ENCODE measurements at places on chromosomes 7 and 10.

DNA sequence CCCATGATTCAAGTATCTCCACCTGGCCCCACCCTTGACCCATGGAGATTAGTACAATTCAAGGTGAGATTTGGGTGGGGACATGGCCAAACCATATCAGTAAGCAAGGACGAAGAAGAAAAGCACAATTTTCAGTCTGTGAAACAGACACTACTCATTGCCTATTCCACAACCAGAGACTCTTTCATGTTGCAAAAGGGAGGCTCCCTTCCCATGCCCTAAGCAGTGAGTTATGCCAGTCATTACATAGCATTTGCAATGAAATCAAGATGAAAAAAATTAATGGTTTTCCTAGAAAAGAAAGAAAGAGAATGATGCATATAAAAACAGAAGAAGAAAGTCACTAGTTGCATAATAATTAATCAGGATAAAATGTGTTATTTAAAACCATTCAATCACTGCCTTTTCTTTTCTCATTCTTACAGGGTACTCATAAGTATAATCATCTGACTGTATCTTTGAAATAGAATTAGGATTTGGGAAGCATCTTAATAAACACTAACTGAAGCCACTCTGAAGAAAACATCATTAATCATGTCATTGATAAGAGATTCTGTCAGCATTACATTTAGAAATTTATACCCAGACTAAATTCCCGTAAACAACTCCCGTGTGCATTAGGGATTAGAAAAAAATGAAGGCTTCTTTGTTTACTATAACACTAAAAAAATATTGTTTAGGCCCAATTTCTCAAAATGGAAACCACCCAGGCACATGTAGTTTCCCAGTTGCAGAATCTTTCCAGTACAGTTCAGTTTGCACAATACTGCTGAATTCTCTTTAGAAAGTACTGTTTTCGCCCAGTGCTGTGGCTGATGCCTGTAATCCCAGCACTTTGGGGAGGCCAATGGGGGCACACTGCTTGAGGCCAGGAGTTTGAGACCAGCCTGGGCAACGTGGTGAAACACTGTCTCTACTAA lies 9.1 kb downstream of the PRPS1L1 start:
- no peak for DNase-seq

DNA sequence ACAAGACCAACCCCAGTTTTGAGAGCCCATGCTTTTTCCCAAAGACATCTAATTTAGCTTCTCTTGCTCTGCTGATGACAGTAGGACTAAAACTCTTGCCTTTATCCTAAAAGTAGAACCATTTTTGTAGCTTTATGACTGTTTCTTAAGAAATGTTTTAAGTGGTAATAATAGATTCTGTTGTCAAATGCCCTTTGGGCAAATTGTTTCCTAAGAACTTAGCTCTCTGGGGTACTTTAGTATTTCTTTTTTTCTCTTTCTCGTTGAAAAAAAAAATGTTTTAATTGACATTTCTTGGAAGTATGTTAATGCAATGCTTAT lies 157.4 kb downstream of the ARID5B start:
- DNase-seq, result no peak

DNA sequence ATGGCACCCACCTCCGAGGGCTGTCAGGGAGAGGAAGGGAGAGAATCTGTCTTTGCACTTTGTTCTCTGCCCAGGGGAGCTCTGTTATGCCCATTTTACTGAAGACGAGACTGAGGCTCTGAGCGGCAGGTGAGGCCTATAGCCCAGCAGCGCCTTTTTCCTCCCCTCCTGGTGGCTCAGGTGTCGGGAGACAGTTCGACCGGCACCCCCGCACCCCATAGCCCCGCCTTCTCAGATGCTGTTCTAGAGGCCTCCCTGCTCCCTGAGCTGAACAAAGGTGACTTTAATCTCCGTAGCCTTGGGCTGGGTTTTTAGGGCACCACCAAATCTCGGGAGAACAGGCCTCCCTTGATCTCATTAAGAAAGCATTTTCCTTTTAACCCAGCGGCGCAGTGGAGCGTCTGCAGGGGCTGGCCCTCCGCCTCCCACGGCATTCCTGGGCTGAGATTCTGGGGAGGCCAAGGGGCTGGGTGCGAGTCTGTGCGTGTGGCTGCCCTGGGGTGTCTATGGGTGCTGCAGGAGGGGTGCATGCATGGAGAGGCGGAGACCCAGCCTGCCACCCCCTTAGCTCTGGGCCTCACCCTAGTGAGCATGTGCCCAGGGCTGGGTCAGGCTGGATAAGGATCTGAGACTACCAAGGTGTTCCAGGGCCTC lies 3.3 kb downstream of the LFNG start:
- peak; percentile 42 for DNase-seq

- no peak for DNase-seq
Observed at GRCh38 chr7:156638443-156639077, 2.0 kb upstream of the RNF32 start.

- peak; percentile 70 for DNase-seq
Observed at GRCh38 chr7:36749282-36749960, 25.1 kb upstream of the AOAH start.

GRCh38 chr10:8404721-8405120 lies 350.2 kb downstream of the GATA3 start:
- DNase-seq, result no peak

DNA sequence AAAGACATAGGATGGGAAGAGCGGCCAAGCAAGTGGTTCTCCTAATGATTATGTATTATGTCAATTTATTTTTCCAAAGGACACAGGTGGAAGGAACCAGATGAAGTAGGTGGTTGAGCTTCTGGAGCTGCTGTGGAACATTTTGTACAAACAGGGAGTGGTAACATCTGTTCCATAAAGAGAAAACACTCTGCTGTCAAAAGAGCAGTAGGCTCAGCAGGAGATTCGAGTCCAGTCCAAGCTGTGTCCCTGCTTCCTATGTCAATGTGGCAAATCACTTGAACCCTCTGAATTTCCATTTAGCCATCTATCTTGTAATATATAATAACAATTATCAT lies 448.0 kb upstream of the ANKRD30A start:
- no peak for DNase-seq

- peak; percentile 49 for DNase-seq
Observed at GRCh38 chr10:35643151-35644049, 1.3 kb upstream of the FZD8 start.

DNA sequence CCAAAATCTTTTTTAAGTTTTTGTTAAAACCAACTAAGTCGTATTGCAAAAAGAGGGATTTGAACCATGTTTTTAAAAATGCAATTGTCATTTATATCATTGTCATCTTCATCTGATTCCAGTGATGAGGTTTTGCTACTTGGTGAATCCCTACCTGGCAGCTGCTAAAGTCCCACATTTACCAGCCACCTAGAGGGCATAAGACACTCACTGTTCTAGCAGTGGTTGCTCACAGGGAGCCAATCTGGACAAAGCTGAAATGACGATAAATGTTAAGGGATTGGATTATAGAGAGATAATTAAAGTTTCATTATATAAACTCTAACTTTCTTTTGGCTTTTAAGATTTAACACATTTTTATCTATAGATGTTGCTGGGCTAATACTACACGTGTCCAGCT lies 18.7 kb downstream of the KIFBP start:
- no peak for DNase-seq

DNA sequence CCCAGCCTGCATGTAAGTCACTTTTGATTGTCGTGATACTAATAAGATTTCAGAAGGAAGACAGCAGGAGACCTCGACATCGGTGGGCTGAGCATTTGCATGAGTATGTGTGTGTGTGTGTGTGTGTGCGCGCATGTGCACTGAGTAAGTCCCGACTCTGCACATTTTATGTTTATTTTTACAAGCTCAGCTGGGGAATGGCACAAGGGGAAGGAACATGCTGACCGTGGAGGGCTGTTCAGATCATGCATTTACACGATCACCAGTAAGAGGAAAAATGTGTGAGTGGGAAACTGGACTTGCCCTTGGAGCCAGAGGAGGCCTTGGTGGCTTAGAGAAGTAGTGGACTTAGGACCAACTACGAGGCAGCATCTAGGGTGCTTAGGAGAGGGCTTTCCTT lies 41.3 kb downstream of the IL2RA start:
- DNase-seq, result peak; percentile 51

DNA sequence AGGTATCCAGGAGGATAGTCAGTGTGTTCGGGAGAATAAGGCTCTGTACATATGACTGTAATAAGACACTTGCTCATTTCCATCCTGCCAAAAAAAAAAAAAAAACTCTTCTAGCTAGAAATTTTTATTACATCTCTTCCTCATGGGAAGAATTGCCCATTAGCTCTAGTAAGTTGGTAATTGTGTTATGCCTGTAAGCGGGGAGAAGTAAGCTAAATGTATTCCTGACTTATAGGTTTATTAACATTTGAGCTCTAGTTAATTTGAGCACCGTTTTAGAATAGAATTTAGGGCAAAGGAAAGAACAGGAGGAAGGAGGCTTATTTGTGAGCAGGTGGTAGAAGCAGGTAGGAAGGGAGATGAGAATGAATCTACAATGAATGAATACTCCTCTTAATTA lies 1210.6 kb downstream of the SORCS1 start:
- no peak for DNase-seq

DNA sequence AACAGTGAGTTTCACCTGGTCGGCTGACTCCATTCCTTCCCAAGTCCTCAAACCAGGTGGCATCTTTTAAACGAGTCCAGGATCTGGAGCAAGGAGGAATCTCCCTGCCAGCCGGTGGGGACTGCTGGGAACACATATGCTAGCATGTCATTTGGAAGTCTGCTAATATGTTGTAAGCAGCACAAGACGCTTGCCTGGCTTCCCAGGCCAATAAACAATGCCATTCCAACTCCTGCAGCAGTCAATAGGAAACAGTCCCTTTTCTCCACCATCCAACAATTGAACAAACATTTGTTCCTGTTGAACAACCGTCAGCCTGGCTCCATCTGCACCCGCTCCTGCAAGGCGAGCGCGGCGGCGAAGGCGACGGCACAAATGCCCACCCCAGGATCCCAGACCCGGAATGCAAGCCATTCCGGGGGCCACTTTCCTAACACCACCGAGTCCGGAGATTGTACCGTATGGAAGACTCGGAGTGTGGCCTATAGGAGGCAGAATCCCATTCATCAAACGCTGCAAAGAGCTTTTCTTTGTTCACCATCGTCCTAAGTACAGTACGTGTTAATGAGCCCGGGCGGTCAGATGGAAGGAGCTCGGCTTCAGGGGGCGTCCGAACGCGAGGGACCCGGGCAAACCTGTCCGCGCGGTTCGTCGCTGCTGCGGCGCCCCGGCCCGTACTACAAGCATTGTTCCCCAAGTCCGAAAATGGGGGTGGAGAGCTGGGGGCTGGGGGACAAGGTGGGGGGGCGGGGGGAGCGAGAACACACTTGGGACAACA lies 1.6 kb downstream of the FAM53B start:
- peak; percentile 24 for DNase-seq

GRCh38 chr10:121860810-121861209 lies 67.0 kb downstream of the ATE1 start:
- no peak for DNase-seq

DNA sequence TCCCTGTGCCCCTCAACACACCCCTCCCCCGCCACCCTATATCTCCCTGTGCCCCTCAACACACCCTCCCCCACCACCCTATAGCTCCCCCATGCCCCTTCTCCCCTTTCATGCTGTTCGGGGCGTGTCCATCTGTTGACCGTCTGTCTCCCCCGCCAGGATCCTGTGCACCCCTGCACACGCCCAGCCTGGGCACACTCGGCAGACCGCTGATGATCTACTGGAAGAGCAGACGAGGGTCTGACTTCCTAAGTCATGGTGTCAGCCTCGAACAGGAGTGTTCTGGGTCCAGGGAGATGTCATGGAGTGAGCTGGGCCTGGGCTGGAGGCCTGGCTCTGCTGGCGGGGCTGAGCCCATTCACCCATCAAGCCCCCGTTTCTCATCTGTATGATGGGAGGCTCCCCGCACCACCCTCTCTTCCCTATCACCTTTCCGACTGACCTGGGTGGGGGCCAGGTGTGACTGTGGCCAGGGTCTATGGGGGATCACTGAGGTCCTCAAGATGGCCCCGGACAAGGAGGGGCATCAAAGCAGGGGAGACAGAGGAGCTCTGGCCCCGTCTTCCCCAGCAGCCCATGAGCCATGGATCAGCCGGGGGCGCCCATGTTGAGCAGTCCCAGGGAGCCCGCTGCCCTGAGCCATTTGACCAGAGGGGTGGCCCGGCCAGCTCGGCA lies 48.3 kb downstream of the PDGFA start:
- no peak for DNase-seq

- no peak for DNase-seq
Observed at GRCh38 chr7:40786909-40787308, 652.1 kb downstream of the SUGCT start.

DNA sequence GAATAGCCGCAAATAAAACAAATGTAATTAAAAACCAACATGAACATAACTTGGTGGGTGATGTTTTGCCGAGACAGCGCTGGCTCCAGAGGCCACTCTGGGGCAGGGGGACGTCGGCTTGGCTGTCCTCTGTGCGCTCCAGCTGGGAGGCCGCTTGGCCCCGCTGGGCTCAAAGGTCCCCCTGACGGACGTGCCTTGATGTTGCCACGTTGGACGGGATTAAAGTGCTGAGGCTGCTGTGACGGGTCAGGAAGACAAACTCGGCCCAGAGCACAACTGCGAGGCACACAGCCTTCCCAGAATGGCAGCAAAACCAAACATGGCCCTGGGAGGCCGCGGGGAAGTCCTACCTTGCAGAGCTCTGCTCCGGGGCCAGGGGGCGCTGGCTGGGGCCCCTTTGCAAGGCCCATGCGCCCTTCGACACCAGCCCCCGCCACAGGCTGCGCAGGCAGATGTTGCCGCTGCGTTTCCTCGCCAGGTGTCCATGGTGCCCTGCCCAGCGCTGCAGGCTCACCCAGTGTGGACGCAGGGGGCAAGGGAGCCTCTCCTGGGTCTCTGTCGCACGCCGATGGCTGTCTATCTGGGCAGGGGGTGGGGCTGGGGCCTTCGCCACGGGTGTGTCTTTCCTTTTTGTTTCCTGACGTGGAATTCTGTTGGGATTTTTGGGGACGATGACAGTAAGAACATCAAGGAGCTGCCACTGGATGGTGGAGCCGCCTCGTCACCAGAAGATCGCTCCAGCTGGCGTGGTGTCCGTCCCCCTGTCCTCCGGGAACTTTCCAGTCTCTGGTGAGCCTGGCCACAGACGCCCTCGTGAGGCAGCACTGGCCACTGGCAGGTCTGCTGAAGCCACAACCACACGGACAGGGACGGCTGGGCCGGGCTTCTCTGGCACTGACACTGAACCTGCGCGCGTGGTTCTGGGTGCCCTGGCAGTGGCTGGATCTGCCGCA lies 99.6 kb upstream of the DIP2C start:
- peak; percentile 68 for DNase-seq
